ENCODE measurements at places on chromosomes 3 and 15.

DNA sequence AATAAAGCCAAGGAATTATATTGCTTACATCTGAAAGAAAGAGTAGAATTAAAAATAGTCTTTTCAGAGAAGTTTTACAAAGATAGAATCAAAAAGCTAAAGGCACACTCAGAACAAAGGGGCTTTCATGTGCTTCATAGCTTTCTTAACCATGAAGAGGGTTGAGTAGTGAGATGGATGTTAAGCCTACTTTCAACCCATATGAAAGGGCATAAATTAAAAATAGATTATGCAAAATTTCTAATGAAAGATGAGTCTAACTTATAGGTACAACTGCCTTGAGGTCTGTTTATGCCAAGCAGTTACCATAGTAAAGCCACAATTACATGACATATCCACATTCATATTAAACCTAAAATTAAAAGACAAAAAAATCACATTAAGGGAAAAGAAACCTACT is 223.3 kb upstream of the ARHGEF26 start:
- no peak for DNase-seq

DNA sequence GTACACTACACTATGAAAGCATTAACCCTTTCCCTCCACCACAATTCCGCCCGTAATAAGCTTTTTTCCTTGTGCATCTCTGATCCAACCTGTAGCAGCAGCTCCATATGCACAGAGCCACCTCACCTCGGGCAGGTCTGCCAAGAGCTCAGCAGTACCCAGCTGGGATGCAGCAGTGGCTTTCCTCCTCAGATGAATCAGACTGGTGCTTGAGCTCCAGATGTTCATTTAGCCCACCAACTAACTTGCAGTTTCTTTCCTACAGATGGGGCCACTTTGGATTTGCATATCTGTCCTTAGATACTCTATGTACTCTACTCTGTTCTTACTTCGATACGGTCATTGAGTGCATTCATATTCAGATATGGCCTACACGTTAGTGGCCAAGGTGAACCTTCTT is 14.8 kb upstream of the FSIP1 start:
- DNase-seq: no peak

DNA sequence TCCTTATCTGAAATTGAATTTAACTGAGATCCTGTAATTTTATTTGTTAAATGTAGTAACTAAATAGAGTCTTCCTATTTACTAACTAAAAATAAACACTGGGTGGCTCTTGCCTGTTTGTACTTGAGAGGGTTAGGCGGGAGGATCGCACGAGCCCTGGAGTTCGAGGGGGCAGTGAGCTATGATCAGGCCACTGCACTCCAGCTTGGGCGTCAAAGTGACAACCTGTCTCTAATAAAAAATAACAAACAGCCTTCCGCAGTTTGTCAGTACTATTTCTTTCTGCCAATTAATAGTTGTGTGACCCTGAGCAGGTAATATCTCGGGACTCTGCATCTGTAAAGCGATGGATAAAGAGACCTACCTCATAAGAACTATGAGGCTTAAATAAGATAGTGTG is 768 bp upstream of the PDE12 start:
- no peak for DNase-seq

- no peak for DNase-seq
Measured at GRCh38 chr3:30943206-30943605, 48.7 kb upstream of the GADL1 start.

DNA sequence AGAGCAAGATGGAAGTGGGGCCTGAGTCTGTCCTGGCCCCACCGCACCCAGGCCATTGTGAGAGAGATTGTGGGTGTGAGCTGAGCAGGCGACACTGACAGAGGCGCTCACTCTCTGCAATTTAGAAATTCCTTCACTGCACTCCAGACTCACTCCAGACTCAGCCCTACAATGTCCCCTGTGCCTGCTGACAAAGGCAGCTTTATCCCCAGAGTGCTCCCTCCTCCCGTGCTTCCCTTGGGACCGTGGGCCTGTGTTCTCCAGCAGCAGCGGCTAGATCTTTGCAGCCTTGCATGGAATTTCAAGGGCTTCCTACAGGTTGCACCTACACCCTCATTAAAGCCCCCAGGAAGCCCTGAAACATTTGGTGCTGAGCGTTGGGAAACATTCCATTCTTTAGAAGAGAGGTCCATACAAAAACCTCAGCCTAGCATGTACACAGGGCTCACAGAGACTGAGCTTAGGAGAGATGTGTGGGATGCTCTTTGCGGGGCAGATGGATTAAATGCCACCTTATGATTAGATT is 1.3 kb upstream of the IL16 start:
- DNase-seq: no peak

DNA sequence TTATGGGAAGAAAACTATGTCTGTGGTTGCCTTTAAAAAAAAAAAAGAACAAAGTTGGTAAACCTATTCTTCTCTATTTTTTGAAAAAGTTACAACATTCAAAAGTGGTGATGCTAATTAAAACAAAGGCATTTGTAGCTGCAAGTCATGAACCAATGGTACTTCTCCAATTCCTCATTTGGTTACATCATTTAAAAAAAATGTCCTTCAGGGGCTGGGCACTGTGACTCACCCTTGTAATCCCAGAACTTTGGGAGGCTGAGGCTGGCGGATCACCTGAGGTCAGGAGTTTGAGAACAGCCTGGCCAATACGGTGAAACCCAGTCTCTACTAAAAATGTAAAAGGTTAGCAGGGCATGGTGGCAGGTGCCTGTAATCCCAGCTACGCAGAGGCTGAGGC is 574.6 kb downstream of the VGLL3 start:
- no peak for DNase-seq

DNA sequence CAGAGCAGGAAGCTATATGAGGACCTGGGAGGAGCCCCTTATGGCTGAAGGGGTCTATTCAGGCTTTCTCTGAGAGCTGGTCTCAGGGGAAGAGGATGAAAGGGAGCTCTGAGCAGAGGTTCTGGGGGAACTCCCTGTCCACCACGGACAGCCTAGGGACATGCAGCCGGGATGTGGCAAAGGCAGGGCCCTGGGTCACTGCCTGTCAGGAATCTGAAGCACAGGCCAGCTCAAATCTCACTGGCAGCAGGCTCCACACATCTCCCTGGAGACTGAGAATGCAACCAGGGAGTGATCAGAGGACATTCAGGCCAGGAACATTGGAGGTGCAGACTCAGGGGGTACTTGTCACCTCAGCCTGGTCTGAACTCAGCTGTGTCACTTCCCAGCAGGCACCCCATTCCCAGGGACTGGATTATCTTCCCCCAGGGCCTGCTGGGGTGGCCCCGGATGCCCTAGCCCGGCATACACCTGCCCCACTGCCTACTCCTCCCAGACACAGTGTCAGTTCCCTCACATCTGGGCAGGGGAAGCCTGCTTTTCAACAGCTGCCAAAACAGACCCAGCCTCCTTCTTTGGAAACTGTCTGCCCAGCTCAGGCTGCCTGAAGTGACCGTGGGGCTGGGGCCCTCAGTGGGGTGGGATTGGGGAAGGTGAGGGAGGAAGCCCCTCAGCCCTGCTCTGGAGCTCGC is 18.3 kb upstream of the SEMA3F start:
- DNase-seq: no peak

GRCh38 chr3:27986234-27986879 is 255.1 kb upstream of the CMC1 start:
- DNase-seq: no peak

GRCh38 chr3:9945358-9945757 is 6.8 kb downstream of the PRRT3 start:
- no peak for DNase-seq

GRCh38 chr3:159627229-159627628 is 361.4 kb upstream of the IL12A start:
- DNase-seq: no peak

DNA sequence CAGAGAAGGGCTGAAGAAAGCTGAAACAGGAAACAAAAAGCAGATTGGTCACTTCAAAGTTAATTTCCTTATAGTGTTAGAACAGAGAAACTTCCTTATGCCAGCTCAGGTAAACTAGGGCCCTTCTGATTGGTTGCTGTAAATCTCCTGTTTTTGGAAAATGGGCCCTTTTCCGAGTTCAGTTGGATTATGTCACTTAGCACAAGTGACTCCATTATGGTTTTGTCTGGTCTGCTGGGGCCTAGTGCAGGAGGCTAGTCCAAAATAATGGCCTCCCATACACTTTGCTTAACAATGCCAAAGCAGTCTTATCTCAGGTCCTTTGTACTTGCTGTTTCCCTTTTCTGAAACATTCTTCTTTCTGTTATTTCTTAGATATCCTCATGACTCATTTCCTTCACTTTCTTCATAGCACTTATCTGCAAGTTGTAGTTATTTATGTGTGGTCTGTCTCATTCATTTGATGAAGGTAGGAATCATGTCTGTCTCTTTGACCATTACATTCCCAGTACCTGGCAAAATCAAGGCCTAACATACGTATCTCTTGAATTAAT is 7.7 kb upstream of the DCP1A start:
- DNase-seq: no peak

Data from stimulated activated CD4-positive, alpha-beta T cell treated with anti-CD3 and anti-CD28 coated beads, Interleukin-4, amount 100 ng/mL, for 24 hours (primary cell).